ENCODE measurements at places on chromosomes 12 and 14.

DNA sequence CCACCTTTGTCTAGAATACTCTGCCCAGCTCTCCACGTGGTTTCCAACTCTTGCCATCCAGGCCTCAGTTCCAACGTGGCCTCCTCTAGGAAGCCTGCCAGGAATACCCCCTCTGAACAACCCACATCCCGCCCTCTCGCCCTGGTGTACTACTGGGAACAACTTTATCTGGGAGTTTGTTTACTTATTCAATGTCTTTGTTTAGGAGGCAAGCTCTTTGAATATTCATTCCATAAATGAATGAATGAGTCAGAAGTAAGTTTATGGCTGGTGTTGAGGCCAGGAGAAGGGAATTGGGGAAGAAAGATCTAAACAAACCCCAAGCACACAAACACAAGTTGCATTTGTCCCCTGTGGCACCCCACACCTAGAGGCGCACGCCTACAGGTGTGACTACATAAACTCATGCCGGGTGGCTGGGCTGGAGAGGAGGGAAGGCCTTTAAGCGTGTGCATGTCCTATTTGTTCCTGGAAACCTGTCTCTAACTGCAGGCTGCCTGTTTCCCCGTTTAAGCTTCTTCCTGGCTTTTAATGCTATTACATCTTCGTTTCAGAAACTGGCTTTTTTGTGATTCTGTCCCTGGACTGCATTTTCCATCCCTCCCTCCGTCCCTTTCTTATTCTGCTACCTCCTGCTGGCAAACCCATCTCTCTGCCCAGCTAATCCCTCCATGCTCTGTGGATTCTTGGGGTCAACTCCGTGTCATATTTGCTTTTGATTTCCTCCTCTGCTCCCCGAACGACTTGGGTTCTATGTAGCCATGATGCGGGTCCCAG lies 57.9 kb downstream of the FZD10 start:
- no peak for DNase-seq

DNA sequence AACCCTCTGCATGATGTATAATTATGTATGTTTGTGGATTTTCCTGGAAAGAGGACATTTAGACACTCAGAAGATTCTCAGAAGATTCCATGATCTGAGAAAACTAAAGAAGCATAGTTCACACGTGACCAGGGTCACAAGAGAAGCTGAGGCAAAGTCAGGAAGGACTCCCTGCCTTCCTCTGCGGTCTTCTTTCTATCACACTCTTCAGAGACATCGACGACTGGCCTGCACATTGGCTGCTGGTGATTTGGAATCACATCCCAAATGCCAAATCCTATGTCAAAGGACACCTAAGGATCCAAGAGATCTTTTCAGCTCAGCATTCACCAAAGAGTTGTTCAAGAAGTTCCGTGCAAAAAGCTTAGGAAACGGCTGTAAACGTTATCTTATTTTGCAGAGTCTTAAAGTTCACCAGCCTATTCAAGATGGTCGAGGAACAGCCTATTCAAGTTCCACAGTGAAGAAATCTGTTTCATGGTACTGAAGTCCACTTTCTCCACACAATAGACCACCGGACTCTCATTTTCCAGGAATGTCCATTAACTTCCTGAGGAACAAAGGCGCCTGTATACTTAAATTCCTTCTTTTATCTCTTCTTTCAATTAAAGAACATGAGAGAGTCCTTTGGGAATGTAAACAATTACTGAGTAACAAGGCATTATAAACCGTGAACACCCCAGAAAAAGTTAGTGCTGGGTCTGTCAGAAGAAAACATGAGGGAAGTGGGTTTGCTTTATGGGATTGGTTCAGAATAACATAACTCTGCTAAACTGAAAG lies 42.1 kb downstream of the IGF1 start:
- DNase-seq, result no peak

DNA sequence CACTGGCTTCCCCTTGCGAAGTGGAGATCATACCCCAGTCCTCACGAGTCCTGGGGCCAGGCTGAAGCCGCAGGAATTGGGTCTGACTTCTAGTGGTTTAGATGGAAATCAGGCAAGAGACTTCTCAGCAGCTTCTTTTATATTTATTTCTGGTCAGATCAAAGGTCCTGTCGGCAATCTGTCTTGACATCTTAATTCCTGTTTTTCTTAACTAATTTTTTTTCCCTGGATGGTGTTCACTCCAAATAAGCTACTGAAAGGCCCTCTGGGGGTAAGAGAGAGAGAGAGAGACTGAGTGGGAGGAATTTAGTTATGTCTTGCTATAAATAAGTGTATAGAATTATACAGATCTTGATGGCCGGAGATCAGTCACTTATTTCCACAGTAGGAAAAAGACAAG lies 698.7 kb upstream of the TBX3 start:
- DNase-seq, result no peak

DNA sequence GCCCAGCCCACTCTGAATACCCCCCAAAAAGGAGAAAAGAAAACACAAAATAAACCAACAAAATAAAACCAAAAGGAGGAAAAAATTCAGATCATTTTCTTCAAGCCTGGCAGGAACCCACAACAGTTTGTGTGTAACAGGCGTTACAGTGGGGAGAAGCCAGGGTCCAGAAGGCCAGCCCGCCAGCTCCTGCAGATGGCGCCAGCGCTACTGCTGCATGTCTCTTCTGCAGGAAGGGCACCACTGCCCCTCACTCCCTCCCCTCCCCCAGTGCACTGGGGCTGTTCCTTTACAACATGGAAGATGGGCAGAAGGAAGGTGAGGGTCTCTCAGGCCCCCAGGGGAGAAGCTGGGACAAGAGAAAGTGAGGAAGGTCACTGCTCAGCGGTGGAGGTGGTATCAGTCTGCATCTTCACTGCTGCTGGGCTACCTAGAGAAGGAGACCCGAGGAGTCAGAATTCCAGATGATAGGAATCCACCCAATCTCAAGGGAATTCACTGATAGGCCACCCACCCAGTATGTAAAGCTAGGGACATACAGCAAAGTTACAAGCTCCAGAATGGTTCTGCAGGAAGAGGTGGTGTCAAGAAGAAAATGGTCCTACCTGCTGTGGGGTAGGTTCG lies 2.3 kb upstream of the NOP2 start:
- no peak for DNase-seq

GRCh38 chr12:113082486-113083148 lies 26.1 kb downstream of the DTX1 start:
- DNase-seq, result no peak

DNA sequence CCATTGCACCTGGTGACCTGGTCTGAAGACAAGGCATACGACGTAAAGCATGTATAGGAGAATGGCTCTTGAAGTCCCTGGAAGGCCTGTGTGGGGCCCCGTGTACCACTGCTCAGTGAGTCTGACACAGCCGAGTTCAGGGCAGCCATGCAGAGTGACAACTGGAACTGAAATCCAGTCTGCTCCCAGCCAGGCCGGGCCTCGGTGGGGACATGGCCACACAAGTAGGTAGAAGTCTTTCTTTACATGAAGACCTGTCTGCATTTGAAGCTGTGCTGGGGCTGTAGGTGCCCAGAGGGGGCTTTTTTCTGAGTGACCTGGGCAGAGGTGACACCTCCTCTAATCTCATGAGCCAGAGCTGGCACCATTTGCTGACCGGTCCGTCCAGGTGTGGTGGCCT lies 35.7 kb downstream of the ADGRD1 start:
- DNase-seq, result no peak

- peak; percentile 34 for DNase-seq
Observed at GRCh38 chr12:20620261-20620660, 74.9 kb upstream of the SLCO1C1 start.

Measured in NCI-H1417 (cell line).